Activated CD4-positive, alpha-beta memory T cell treated with anti-CD3 and anti-CD28 coated beads for 36 hours (primary cell): ENCODE measurements at places on chromosomes 5 and 9. TPM values are rescaled to one million over a fixed set of nuclear protein-coding genes. Genes with fewer than 3 reads are reported as not detected.

The DNAJC25 gene
- total RNA-seq: 4.5 TPM

The PCDHA4 gene
- total RNA-seq: not detected

The TLE4 gene
- total RNA-seq: 15.3 TPM

The TMEM215 gene
- total RNA-seq: not detected

The CTSV gene
- 1.4 TPM for total RNA-seq

The IFNB1 gene
- 0.26 TPM for total RNA-seq

The PCDH12 gene
- 1.7 TPM for total RNA-seq

The RNF14 gene
- 39.5 TPM for total RNA-seq

The SH3GL2 gene
- total RNA-seq: not detected

The PCSK5 gene
- 2.0 TPM for total RNA-seq

The GFI1B gene
- total RNA-seq: not detected

The CCDC183 gene
- total RNA-seq: 0.21 TPM

The NSG2 gene
- total RNA-seq: not detected

The ACTBL2 gene
- not detected for total RNA-seq

The SHISAL2B gene
- total RNA-seq: not detected

The SLCO4C1 gene
- total RNA-seq: 0.31 TPM

The ZNF608 gene
- not detected for total RNA-seq

The BTNL3 gene
- not detected for total RNA-seq

The MARCHF3 gene
- total RNA-seq: 4.4 TPM

The MED22 gene
- 20.8 TPM for total RNA-seq

The PCDHB6 gene
- total RNA-seq: not detected

The PDCD1LG2 gene
- 0.73 TPM for total RNA-seq

The PCDHB16 gene
- not detected for total RNA-seq

The EDIL3 gene
- total RNA-seq: not detected

The EIF4EBP3 gene
- 15.7 TPM for total RNA-seq

The ABITRAM gene
- 11.2 TPM for total RNA-seq

The PCDHGA10 gene
- 0.10 TPM for total RNA-seq

The GPR21 gene
- total RNA-seq: not detected

The FOXD4L4 gene
- total RNA-seq: not detected
